ENCODE measurements at places on chromosomes 6 and 20.
A peak's percentile ranks its signal among the peaks of the same experiment; 100 is the strongest.

DNA sequence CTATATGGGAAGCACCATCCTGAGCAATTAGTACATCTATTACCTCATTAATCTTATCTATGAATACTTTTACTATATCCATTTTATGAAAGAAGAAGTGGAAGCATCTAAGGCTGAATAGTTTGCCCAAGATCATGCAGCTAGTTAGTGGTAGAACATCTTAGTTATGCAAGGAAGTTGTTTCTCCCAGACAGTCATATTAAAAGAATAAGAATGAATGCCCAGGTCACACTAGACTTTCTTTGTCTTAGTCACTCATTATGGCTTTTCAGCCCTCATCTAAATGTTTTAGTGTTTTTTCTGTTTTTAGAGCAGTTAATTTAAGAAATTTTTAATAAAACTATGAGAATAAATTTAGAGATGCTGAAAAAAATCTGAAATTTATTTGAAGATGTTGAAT lies 517.5 kb downstream of the CDKAL1 start:
- DNase-seq: no peak

DNA sequence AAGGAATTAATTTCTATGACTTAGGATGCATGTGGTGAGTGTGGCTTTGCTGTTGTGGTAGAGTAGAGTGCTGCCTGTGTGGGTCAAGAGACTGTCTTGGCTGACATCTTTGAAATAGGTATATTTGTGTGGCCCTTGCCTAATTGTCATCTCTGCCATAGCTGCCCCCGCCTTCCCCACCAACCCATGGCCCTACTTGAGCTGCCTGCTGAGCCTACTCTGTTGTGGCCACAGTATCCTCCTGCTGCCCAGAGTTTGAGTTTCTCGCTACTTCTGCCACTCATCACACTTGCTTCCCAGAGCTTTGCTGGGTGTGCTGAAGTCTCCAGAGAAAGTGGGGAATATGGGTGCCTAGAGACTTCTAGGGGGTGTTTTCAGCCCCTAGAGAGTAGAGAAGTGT lies 8.0 kb downstream of the PLCG1 start:
- no peak for DNase-seq

DNA sequence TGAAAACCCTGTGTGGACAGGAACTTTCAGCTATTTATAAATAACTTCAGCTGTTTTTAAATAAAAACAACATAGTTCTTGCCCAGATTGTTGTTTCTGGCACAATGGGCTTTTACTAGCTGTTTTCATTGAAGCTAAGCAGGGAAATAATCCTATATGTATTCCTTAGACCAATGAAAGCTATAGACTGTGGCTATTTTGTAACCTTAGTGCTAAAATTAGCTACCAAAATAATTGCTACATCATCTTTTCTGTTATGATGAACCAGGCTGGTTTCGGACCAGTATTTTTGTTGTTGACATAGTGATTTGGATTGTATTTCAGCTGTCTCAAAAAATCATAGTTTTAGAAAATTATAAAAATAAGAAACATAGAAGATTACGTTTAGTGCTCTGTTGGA lies 13.7 kb downstream of the PHF3 start:
- DNase-seq: no peak

GRCh38 chr20:53737396-53738038 lies 143.9 kb upstream of the ZNF217 start:
- DNase-seq: no peak

- peak; percentile 14 for DNase-seq
These were observed 129.5 kb upstream of the GGTLC1 start for GRCh38 chr20:24118034-24118433.

GRCh38 chr6:129661536-129662405 lies 48.2 kb downstream of the ARHGAP18 start:
- no peak for DNase-seq

DNA sequence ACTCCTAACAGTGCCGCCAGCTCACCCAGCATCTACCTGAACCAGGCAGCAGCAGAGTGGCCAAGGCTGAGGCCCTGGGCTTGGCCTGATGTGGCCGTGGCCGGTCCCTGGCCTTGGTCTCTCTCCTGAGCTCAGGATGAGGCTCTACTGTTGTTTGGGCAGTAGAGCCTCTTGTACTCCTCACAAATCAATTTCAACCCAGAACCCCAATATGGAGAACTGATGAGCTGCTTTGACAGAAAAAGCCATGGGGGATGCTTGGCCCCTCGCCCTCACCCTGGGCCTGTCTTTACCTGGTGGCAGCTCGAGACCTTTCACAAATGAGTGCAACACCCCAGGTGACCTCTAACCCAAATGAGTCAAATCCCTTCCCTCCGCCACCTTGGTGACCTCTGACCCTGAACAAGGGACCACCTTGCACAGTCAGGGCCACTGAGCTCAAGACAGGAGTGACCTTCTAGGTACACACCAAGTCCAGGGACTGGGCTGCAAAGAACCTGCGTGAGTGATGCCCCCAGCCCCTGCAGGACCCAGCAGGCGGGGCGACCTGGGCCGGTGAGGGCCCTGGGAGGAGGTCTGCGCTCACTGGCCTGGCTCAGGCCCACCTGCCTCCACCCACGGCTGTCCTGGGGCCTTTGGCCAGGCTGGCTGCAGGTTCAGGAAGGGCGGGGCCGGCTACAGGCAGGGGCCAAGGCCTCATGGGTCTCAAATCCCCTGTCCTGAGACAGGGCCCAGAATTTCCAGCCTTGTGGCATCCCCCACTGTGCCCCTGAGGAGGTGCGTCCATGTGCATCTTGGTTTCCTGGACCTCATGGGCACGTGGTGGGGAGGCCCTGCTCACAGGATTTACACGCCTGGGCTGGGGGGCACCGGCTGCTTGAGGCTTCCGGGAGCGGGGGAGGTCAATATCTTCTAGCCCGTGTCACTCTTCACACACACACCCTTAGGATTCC lies 30.2 kb downstream of the PSMG4 start:
- no peak for DNase-seq
